ENCODE measurements at places on chromosomes 2 and 18.
A peak's percentile ranks its signal among the peaks of the same experiment; 100 is the strongest.

DNA sequence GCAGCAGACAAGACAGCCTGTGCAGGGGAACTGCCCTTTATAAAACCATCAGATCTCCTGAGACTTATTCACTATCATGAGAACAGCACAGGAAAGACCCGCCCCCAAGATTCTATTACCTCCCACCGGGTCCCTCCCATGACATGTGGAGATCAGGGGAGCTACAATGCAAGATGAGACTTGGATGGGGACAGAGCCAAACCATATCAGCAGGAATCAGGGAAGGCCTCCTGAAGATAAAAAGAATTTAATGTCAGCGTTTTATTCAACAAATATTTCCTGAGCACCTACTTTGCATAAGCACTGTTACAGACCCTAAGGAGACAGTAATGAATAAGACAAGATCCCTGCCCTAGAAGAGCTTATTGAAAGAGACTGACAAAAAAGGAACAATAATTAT is 105.0 kb downstream of the AP1S3 start:
- DNase-seq = no peak

GRCh38 chr18:45958027-45958426 is 9.1 kb downstream of the EPG5 start:
- no peak for DNase-seq

GRCh38 chr2:44974064-44974715 is 32.7 kb downstream of the SIX3 start:
- DNase-seq = peak; percentile 69

DNA sequence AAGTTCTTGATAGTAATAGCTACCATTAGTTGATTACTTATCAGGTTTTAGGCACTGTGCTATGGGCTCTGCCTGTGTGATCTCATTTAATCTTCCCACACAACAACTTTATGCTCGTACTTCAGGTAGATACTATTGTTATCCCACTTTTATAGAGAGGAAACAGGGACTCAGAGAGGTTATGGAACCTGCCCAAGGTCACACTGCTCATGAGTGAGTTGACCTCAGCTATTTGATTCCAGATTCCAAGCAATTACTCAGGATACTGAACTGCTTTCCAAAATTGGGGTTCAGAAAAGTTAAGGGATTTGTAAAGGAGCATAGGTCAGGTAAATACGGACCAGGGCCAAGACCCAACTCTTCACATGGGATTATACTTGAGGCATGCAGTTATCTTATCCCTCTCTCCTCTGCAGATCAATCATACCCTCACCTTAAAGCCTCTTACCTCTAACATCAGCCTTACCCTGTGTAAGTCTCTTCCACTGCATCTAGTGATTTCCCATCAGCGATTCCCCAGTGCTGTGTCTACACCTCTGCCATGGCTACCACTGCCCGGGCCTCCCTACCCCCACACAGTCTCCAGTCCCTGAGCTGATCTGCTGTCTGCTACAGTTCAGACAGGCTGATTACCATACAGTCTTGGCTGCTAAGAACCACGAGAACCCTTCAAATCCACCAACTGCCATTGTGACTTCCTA is 74.4 kb downstream of the ANTXR1 start:
- DNase-seq = no peak

- no peak for DNase-seq
Observed at GRCh38 chr18:44841752-44842587, 161.3 kb downstream of the SETBP1 start.

GRCh38 chr2:191675807-191676721 is 1.9 kb upstream of the NABP1 start:
- no peak for DNase-seq

DNA sequence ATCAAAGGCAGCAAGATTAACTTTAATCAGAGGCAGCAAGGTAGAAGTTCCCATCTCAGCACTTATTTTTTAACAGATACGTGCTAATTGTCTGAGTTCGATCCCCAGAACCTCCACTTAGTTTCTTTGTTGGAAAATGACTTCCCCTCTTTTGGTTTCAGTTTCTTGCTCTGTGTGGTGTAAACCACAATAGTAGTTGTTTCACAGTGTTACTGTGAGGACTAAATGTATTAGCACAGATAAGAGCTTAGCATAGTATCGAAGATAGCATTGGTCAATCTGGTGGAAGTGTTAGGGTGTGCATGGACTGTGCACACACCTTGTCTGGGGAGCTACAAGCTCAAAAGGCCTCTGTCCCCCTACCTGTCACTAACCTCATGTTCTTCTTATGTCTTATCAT is 988.3 kb upstream of the GYPC start:
- no peak for DNase-seq
